ENCODE measurements at places on chromosomes 12 and 14.
A peak's percentile ranks its signal among the peaks of the same experiment; 100 is the strongest.

- no peak for DNase-seq
Measured at GRCh38 chr12:114944736-114945135, 260.8 kb upstream of the TBX3 start.

GRCh38 chr14:89227496-89227836, 189.6 kb downstream of the FOXN3 start:
- DNase-seq: no peak

GRCh38 chr12:53770281-53770680, 18.5 kb upstream of the CISTR start:
- DNase-seq: peak; percentile 98

DNA sequence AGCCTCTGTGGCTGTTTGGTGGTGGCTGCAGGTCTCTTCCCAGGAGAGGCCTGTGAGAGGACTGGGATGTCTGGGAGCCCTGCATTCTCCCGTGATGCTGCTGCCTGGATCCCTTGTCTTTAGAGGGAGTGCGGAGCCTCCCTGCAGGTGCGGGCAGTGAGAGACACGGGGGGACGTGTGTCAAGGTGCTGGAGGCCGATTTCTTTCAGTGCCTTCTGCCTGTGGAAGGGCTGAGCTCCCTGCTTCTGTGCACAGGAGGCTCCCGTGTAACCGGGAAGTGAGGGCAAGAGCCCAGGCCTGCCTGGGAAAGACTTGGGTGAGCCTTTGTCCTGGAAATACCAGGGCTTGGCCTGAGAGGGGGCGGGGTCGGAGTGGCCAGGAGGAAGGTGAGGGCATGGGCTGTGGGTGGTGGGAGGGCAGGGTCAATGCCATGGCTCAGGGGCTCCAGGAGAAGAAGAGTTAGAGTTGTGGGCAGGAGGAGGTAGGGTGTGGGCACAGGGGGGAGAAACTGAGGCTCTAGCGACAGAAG, 372.2 kb downstream of the TMEM121 start:
- no peak for DNase-seq

DNA sequence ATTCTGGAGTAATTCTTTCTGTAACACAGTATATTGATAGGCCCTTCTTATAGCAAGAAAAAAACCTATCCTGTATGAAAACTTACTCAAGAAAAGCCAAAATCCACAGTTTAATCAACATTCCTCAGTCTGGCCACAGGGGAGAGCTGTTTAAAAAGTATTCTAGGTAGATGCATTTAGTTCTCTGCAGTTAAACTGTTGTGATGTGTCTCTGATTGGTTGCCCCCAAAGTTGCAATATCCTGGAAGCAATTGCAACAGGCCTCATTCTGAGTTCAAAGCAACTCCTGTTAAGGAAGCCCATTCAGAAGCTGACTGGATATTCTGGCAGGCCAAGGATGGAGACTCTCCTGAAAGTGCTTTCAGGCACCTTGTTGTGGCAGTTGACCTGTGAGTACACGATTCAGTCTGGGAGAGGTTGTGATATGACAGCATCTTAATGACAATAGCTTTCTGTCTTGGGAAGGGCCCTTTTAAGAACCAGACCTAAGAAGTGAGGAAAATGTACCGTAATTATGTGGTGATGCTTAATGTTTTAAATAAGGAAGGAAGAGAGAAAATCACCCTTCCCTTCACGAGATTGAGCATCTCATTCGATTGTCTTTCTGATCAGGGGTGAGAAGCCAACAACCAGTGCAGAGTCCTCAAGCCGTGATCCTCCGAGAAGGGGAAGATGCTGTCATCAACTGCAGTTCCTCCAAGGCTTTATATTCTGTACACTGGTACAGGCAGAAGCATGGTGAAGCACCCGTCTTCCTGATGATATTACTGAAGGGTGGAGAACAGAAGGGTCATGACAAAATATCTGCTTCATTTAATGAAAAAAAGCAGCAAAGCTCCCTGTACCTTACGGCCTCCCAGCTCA, 420.7 kb downstream of the DAD1 start:
- DNase-seq: no peak

- DNase-seq: no peak
Measured at GRCh38 chr12:74963304-74963703, 246.3 kb downstream of the KCNC2 start.

DNA sequence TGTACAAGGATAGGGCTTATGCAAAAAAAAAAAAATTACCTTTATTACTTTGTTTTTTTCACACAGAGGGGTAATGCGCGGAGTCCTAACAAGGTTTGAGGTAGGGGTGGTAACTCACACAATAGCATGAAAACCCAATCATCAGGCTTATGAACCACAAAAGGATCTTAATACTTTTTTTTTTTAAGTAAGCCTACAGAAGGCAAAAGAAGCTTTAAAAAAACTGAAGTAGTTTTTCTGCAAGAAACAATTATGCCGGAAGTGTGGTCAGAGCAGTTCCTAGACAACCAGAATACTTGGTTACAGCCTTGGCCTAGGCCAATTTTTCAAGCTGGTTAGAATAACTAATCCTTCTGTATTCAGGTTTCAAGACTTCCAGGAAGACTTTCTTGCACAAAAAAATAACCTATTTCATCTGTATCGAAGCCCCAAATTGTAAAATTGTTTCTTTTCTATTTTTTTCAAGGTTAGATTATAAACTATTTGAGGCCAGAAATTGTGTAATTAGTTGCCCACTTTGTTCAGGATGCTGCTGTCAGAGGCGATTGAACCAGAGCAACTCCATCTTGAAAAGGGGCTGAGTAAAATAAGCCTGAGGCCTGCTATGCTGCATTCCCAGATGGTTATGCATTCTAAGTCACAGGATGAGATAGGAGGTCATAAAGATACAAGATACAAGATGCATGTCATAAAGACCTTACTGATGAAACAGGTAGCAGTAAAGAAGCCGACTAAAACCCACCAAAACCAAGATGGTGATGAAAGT, 1.8 kb upstream of the GNS start:
- DNase-seq: no peak

GRCh38 chr14:32542507-32542906, 213.4 kb downstream of the AKAP6 start:
- DNase-seq: no peak

- no peak for DNase-seq
Measured at GRCh38 chr14:83632375-83632774, 1897.6 kb upstream of the FLRT2 start.

- no peak for DNase-seq
Measured at GRCh38 chr12:11780521-11781101, 131.1 kb downstream of the ETV6 start.

DNA sequence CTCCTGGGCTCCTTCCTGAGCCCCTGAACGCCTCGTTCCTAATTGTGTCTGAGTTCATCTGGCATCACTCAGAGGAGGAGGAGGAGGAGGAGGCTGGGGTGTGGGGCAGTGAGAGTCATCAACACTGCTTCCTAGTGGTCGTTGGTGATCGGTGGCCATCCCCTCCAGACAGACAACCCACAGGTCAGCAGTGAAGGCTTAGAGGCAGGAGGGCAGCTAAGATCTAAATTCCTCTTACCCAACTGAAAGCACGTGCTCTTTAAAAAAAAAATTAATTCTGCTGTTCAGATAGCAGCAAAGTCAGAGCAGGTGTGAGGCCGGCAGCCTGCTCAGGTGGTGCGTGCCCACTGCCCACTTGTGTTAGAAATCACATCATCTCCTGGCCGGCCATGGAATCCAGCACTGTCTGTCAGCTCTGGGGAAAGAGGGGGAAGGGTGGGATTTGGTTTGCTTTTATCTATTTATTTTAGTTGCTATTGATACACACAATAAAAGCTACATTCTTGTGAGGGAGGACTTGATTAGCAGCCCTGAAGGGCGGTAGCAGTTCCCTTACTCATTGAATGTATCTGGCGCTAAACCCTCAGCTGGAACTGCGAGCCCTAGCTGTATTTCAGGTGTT, 46.6 kb downstream of the PPP2R5C start:
- DNase-seq: no peak

DNA sequence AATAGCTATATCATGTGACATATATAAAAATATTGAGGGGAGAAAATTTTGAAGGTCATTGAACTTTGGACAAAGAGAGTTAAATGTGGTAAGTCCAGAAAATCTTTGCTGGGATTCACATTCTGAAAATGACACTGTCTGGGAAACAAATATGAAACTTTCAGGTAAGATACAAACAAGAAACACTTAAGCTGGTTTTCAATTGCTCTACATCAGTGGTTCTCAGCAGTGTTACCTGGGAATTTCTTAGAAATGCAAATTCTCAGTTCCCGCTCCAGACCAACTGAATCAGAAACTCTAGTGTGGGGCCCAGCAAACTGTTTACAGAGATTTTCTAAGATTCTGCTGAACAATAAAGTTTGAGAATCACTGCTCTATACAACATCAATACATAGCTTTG, 3.6 kb upstream of the CDK17 start:
- no peak for DNase-seq

DNA sequence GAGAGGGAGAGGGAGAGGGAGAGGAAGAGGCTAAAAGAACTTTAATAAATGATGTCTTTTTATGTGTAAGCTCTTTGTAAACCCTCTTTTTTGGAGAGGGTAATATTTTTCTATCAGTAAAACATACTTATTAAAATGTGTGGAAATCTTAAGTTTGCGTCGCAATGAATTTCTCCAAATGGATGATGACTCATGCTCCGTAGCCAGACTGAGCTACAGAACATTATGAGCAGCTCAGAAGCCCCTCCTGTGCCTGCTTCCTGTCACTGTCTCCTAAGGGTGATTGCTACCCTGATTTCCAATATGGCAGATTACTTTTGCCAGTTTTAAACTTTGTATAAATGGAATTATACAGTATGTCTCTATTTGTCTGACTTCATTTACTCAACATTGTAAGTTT, 13.0 kb upstream of the PYGL start:
- DNase-seq: no peak

- no peak for DNase-seq
Measured at GRCh38 chr12:3727354-3727753, 25.6 kb downstream of the CRACR2A start.

DNA sequence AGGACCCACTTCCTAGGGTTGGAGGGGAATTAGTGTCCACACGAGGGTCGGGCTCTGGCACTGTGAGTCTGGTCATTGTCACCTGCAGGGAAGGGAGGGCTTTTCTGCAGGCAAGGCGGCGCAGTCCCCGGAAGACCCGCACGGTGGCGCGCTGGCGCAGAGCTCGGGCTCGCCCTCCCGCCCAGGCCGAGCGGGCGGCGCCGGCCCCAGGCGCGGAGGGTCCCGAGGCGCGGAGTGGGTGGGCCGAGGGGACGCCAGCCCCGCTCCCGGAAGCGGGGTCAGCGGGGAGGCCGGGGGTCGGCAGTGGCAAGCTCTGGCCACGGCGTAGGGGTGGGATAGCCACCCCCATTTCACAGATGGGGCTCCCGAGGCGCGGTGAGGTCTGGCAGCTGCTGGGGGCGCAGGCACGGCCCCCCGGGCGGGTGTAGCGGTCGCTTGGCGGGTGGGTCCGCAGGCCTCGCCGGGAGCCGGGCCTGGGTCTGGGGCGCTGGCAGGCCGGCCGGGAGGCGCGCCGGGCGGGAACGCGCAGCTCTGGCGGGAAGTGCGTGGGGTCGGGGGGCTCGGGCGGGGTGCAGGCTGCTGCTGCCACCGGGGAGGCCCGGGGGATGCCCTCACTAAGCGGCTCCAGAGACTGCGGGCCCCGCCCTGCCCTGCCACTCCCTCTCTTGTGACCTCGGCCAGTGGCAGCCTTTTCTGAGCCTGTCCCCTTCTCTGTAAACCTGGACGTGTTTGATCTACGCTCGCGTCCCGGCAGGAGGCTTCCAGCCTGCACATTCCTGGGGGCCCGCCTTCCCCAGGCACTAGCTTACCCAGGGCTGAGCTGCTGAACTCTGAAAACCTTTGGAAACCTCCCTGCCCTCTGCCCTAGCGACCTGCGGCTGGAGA, 46.1 kb downstream of the CYP46A1 start:
- no peak for DNase-seq

- no peak for DNase-seq
Measured at GRCh38 chr12:95718006-95718431, 72.5 kb downstream of the NTN4 start.

DNA sequence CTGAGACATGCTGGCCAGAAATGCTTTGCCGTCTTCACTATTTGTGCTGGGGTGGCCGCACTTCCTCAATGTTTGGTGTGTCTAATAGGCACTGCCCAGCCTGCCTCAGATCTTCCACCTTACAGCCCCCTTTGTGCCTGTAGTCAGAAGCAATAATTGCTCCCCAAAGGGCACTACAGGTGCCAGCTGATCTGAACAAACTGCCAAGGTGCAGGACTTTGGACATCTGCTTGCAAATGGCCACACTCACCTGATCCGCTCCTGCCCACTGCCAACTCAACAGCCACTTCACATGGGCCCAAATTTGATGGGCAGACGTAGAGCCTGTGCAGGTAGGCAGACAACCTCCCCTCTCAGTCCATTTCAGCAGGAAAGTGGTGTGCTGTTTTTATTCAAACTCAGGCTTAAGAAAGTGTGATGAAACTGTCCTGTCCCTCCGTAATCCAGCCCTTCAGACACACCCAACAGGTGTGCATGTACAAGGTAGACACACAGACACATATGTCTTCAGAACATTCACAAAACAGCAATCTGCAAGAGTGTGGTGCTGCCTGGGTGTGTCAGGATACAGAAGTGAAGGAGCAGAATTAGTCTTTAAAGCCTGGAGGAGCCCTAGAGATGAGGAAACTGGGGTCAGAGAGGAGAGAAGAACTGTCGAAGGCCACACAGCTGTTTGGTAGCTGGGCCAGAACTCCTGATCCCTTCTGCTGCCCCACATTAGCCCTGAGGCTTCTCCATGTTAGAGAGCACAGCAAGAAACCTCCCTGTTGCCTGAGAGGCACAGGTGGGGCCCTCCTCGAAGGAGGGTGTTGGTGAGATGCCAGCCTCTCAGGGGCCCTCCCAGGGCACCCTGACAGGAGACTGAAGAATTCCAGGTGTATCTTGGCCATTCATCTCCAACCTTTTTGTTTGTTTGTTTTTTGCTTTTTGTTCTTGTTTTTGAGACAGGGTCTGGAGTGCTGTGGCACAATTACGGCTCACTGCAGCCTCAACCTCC, 4.4 kb upstream of the KRT75 start:
- DNase-seq: no peak

GRCh38 chr14:103518422-103519042, 4.1 kb downstream of the CKB start:
- no peak for DNase-seq

DNA sequence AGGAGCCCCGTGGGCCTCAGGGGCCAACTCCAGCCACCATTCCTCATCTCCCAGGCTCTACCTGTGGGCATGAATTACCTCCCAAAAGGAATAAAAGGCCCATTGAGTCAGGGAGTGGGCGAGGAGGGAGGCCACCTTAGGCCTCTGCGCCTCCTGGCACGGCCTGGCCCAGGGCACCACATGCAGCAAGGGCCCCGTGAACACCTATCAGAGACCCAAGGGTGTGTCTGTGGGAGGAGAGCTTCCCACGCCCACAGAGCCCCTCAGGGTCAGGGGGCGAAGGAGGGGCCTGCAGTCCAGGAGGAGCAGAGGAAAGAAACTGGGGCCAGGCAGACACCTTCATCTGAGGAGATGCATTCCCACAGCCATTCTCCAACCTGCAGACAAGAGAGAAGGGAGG, 12.2 kb downstream of the RAPGEF3 start:
- DNase-seq: no peak

DNA sequence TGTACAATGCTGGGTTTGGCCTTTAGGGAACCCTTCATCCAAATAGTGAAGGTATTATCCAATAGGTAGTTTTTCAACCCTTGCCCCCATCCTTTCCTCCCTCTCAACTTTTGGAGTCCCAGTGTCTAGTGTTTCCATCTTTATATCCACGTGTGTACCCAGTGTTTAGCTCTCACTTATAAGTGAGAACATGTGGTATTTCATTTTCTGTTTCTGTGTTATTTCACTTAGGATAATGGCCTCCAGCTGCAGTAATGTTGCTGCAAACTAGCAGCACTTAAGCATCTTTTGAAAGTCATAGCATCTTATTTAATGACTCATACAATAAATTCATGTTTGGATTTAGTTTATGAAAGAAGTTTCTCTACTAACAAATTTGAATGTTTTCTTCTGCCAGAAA, 442.5 kb downstream of the NELL2 start:
- DNase-seq: no peak

GRCh38 chr12:2562400-2562799, 232.4 kb upstream of the FKBP4 start:
- DNase-seq: no peak
